T-cell (primary cell): ENCODE measurements at places on chromosomes 3 and 15. TPM values are rescaled to one million over a fixed set of nuclear protein-coding genes. Genes with fewer than 3 reads are reported as not detected.

The MKRN3 gene
- 5.8 TPM for total RNA-seq

The MB21D2 gene
- total RNA-seq = 7.6 TPM

The MED12L gene
- 0.55 TPM for total RNA-seq

DNA sequence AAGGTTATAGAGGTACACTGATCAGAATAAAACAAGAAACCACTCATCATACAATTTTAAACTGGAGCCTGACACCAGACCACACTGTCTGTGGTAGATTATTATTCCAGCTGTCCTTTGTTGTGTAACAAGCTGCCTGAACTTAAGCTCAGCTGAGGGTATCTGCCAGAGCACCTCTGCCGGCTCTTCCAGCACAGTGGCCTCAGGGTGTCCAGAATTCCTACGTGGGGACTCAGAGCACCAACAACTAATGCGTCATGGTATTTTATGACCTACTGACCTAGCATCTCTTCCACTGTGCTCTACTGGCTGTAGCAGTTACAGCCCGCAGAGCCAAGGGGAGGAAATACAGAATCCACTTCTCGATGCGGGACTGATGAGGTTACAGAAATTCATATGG lies 15.6 kb upstream of the RAF1 start:
- DNase-seq = no peak

DNA sequence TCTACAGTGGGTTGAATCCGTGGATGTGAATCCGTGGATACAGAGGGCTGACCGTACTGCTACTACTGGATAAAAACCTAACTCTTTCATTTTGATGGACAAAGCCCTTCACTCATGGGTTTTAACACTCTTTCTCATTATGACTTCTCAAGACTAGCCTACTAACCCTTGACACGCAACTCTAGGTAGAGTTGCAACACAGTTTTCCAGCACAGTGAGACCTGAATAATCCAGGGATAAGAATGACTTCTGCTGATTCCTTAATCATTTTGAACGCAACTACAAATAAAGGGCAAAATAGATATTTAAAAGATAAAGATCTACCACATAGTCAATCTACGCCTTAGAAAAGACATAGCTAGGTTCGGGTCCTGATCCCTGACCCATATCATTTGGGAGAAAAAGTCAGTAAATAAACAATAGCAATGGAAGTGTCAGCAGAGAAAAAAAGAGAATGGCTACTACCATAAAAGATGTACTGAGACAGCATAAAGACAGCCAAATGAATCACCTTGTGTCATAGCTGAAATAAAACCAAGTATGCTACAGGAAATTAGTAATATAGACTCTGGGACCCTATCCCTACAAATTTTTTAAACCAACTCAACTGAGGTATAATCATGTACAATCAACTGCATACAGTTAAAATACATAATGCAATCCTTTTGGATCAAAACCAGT lies 87.6 kb downstream of the DPH6 start:
- no peak for DNase-seq

GRCh38 chr3:74614107-74614967 lies at the start of gene CNTN3:
CNTN3 (minus strand) TSS chr3:74614659; CDS start chr3:74521112, 93,547 bp downstream.
- no peak for DNase-seq
